ENCODE measurements at places on chromosomes 1 and 21.

DNA sequence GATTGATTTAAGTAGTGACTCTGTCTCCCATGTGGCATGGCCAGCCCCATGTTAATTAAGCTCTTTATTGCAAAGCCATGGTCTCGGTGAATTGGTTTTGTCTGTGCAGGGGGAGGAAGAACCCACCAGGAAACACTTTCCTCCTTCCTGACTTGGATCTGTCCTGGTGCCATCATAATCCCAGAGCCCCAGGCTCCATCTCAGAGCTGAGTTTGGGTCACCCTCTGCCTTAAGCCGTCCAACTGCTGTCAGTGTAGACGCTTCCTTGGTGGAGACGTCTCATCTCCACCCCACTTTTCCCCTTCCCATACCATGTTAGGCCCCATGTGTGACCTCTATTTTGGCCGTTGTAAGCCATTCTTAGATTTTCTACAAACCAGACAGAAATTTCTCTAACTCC lies 36.0 kb upstream of the COL6A2 start:
- no peak for DNase-seq

GRCh38 chr21:44304877-44305293 lies 5.0 kb downstream of the PFKL start:
- no peak for DNase-seq

- no peak for DNase-seq
These were observed 38.3 kb upstream of the MYOCOS start for GRCh38 chr1:171583591-171584201.

- no peak for DNase-seq
These were observed 16.9 kb upstream of the KIAA0040 start for GRCh38 chr1:175209493-175209921.

DNA sequence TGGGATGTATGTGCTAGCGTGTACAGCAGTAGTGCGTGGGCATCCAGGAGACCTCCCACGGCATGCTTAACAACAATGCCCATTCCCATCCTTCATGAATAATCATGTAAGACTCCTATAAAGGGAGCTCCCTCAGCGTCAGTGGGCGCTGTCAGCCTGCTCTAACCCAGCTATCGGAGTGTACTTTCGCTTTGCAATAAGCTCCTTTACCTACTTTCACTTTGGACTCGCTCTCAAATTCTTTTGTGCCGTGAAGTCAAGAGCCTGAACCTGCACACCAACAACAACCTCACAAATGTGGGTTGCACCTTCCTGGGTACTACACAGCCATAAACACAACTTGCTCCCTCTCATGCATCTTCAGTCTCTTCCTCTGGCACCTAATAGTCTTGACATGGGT lies 114.8 kb upstream of the PAXBP1 start:
- no peak for DNase-seq

- no peak for DNase-seq
These were observed 10.7 kb upstream of the GRHL3 start for GRCh38 chr1:24308365-24309015.

DNA sequence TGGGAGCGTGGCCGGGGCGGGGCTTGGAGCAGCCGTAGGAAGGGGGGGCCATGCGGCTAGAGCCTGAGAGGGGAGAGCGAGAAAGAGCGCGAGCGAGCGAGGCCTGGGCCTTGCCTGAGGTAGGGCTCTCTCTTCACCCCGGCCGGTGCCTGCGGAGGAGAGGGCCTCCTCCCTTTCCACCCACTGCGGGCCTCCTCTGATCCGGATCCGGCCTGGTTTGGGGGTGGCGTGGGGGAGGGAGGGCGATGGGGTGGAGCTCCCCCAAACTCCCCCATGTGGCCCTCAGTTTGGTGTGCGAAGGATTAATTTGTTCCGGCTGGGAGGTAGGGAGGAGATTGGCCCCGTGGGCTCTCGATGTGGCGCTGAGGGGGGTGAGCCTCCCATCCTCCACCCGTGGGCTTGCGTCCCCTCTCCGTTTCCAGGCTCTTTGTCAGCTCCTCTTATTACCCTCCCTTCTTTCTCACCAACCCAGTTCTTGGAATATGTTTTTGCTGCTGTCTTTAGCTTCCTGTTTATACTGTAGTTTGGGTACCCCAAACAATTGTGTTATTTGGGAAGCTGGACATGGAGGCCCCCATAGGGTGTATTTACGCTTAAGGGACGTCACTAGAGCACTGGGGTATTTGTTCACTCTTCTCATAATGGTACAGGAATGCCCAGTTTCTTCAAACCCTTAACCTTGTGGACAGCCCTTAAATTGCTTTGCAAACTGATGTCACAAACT lies 685 bp downstream of the UBAP2L start:
- DNase-seq = no peak

DNA sequence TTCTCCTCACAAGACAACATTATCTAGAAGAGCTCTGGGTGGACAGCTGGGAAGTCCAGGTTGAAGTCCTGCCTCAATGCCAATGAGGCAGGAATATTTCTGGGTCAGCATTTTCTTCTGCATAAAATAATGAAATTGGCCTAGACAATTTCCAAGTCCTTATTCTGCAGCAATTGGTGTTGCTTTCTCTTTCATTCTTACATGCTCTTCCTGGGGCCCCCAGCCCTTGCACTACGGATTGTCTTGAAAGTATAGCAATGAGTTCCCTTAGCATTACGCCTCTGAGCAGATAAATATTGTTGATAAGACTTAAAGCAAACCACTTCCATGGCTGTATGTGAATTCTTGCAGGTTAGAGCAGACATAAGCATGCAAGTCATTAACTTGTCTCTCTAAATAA lies 188.5 kb downstream of the TGFBR3 start:
- no peak for DNase-seq

- no peak for DNase-seq
These were observed 689.6 kb downstream of the USP25 start for GRCh38 chr21:16419188-16419921.

DNA sequence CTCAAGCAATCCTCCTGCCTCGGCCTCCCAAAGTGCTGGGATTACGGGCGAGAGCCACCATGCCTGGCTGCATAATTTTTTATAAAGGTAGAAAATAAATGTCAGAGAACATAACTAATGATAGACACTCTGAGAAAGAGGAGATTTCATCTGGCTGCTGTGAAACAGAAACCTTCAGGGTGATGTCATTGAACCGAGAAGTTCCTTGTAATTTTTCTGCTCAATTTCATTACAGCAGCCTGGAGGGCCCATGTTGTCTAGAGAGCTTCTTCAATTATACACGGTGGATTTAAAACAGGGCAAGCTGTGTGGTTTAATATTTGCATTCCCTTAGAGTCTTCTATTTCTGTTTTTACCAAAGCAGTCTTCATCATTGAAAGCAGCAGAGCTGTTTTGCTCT lies 64.3 kb upstream of the MORC3 start:
- no peak for DNase-seq

DNA sequence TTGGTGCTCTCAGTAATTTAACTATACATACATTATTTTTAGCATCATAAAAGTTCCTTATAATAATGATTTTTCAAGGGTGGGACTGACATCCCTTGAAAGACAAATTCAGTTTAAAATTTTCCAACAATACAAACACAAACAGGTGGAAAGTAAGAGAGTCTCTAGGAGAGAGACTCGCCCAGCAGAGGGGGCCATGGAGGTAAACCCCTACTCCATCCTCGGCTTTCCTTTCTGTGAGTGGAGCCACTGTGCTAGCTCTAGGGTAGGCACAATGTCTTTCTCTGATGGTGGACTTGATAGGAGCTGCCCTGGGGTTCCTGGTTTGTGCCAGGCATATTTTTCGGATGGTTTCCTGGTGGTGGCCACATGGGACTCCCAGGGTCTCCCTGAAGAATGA lies 8.3 kb downstream of the CSMD2 start:
- DNase-seq = no peak

DNA sequence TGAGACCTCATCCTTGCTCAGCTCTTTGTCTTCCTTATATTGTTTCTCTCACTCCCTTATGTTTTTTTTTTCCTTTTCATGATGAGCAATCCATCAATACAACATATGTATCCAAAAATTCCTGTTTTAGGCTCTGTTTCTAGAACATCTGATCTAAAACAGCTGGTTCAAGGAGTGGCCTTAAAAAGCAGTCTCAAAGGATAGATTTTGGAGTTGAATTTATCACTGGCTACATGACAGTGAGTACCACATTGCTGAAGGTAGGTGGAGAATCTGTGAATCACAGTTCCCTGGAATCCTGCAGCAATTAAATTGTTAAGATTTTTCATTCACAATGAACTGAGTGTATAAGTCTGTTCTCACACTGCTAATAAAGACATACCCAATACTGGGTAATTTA lies 155.8 kb upstream of the ADAMTS5 start:
- DNase-seq = no peak

DNA sequence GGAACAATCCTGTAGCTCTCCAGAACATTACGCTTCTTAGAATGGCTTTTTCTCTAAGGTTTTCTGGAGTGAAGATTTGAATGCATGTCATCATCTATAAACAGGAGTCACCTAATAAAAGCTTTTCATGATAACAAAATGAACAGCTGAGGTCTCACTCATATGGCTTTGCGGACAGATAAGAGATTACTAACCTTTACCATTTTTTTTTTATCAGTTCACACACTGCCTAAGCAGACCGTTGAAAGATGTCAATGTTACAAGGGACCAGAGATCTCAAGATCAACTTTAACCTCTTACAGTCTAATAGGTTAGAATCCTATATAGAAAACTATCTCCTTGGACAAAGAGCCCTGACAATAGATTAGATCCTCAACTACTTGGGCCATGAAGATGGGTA lies 41.4 kb downstream of the SCMH1 start:
- DNase-seq = no peak

- DNase-seq = no peak
These were observed 2.1 kb downstream of the MXRA8 start for GRCh38 chr1:1356166-1356795.

DNA sequence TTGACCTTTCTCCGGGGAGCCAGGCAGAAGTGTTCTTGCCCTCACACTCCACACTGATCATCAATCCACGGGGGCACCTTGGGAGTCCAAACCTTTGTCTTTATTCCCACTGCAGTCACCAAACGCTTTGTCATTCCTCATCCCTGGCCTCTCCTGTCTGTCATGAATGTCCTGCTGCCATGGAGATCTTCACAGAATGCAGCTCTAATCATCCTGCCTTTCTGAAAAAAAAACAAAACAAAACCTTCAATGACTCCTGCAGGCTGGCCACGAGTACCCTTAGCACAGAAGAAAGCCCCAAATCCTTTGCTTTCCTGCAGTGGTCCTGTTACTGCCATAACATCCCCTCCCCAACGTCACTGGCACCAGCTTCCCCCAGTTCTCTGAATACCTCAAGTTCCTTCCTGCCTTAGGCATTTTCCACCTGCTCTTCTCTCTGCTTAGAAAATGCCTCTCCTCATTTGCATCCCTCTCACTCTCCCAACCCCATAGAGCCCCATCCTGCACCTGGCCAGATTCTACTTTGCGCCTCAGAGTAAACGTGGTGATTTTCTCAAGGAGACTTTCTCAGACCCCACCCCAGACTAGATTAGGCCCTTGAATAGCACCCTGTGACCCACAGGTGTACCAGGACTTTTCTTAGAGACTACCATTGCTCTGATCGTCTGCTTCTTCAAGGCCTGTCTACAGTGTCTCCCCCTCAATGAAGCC lies 131.2 kb downstream of the AK5 start:
- DNase-seq = no peak

DNA sequence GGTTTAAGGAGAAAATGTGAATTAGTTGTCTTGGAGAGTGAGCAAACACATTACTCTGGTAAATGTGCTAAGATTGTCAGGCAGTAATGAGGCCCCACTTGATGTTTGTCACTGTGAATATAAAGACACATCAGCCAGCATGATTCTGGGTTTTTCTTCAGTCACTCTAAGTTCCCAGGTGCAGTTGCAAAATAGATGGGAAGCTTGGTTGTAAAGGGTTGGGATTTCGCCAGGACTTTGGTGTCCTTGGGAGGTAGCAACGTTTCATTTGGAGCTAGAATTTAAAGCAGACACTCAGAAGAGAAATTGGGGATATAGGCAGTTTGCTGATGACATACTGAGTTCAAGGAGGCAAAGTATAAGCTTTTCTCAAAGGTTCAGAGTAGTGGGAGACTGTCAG lies 154.3 kb downstream of the MAST2 start:
- no peak for DNase-seq

- no peak for DNase-seq
These were observed 19.4 kb downstream of the FYB2 start for GRCh38 chr1:56799605-56800400.

- no peak for DNase-seq
These were observed 91.1 kb downstream of the TRIM11 start for GRCh38 chr1:228315484-228315944.

DNA sequence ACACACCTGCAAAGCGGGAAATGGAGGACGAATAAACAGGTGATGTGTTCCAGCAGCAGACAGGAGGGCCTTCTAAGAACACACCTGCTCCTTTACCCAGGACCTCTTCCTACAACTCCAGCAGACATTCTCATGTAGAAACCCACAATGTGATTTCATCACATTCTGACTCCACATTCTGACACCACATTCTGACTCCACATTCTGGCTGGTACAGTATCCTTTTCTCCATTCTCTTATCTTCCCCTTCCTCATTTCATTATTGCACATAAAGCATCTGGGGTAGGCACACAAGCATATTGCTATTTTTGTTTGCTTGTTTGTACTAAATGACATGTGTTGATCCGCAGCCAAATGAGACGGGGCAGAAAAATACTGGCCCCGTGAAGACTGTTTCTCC lies 3.6 kb upstream of the ZNF124 start:
- DNase-seq = peak; percentile 27

- no peak for DNase-seq
These were observed 1618.7 kb downstream of the AMY1C start for GRCh38 chr1:105368446-105368845.

DNA sequence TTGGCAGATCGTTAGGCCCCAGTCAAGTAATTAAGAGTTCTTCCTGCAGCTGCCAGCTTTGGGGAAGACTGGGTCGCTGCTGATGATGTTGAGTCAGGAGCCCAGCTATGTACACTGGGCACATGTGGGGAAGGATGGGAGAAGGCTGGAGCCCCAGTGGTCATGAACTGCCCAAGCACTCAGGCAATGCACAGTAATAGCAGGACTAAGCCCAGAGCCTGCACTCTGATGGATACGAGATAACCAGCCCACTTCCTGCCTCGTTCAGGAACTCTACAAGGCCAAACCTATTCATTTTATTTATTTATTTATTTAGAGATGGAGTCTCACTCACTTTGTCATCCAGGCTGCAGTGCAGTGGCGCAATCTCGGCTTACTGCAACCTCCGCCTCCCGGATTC lies 81.1 kb upstream of the BTG3 start:
- no peak for DNase-seq

- DNase-seq = no peak
These were observed 555.8 kb downstream of the DPYD start for GRCh38 chr1:97365026-97365425.

DNA sequence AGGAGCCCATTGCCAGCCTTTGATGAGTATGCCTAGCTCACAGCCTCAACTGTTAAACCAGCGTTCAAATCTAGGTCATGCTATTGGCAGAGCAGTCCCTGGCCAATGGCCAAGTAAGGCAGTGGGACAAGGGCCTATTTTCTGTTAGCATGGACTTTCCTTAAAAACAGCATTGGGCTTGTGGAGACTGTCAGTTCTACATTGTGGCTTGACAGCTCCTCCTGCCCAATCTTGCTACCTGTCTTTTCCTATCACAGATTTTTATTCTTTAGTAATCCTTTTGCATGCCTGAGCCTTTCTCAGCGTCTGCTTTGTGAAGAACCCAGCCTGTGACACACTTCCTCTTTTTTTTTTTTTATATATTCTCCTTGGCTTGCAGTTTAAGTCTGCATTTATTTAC lies 56.4 kb downstream of the DIP2A start:
- no peak for DNase-seq
